ENCODE measurements at places on chromosomes 2 and 18.

GRCh38 chr2:239464166-239465016 lies 63.6 kb upstream of the HDAC4 start:
- no peak for DNase-seq

DNA sequence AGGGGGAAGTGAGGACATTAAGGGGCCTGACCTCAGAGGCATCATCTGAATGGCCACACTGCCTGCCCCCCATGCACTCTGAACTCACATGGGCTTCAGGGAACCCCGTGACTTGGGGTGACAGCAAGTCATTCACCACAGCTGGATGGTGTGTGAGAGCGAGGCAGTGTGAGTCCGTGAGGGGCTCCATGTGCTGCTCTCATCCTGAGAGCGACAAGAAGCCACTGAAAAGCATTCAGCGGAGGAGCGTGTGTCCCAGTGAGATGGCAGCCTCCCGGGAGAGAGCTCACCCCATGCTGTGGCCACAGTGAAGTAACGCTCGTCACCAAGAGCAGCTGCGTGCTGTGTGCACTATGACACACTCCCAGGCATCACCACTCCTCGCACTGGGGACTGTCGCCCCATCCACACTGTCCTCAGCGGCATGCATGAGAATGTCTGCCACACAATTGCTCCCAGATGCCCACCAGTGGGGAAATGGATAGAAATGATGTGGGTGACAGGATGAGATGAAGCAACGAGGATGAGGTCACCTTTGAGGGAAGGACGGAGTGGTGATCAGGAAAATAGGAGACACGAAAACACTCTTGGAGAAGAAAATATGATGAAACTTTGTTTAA lies 213.0 kb upstream of the RAB6C start:
- DNase-seq: no peak

GRCh38 chr2:95374029-95374428 lies 28.5 kb upstream of the FAHD2A start:
- DNase-seq: no peak

GRCh38 chr2:25548601-25549000 lies 124.8 kb downstream of the DTNB start:
- DNase-seq: no peak

DNA sequence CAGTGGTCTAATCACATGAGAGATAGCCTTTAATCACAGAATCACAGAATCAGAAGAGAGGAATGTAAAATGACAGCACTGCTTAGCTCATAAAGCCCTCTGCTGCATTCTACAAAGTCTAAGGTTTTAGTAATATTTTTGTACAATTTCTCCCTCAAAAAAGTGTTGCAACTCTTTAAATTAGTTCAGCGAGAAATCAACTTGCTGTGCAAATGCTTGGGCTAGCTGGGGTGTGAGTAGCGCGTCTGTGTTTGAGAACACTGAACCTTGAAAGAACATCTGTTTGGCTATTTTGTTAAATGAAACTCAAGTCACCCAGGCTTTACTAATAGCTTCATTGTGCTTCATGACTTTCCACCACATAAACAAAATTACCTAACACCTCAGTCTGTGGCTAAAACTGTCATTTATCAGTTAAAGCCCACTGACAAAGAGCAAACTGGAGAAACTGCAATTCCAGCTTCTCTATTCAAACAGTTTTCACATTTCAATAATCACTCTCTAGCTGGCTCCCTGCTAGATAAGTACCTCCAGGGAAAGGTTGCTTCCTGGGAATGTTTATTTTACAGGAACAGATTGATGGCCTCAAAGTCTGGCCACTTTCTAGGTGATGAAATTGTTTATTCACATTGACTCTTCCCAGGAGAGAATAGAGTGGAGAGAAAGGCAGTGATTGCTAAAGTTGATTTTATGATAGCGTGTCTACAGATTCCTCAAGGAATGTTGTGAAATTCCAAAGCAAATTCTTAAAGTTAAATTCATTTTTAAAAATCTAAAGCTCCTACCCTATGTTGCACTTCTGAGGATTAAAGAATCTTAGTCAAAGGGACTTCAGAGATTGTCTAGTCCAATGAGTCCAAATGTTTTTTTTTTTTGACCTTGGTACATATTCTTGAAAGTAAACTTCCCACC lies 36.0 kb upstream of the STAT1 start:
- no peak for DNase-seq

GRCh38 chr2:115976916-115977315 lies 1534.5 kb downstream of the DPP10 start:
- DNase-seq: no peak
